ENCODE measurements at places on chromosomes 3 and 15.

- DNase-seq, result no peak
Measured at GRCh38 chr3:59186725-59187124, 136.9 kb upstream of the CFAP20DC start.

DNA sequence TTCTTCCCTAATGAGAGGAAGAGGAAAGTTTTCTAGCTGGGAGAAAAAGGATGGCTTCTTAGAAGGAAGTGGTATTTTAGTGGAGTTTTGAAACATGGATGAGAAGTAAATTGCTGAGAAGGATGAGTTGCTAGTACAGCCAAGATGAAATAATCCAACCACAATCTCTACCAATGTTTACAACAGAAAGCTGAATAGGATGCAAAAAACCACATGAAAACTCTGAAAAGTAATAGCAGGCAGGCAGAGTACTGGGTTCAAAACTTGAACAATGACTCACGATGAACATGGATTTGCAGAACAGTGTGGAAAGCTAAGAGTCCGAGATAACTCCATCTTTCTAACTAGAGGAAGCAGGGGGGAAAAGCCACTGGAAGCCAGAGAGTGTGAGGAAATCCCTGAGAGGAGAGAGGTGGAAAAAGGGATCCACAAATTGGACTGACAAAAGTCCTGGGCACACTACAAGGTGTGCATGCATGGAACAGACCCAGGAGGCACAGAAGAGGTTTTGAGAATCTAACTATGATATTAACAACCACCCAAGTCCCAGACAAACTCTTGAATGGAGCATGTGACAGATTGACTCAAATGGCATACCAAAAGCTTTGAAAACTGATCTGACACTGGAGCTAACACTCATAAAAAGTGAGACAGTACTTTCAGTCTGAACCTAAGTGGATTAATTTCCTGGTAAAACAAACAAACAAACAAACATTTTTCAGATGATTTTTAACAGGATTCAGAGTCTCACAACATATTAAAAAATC lies 76.7 kb downstream of the ST6GAL1 start:
- no peak for DNase-seq

- no peak for DNase-seq
Measured at GRCh38 chr15:101781928-101782327, 21.4 kb upstream of the OR4F6 start.

- DNase-seq, result no peak
Measured at GRCh38 chr15:22908830-22909229, 70.4 kb downstream of the NIPA2 start.

GRCh38 chr3:133112666-133113065 lies 74.5 kb downstream of the TMEM108 start:
- DNase-seq, result no peak

- no peak for DNase-seq
Measured at GRCh38 chr3:182789371-182789770, 3.9 kb upstream of the ATP11B start.

- DNase-seq, result no peak
Measured at GRCh38 chr3:37053337-37053736, 60.0 kb downstream of the MLH1 start.

DNA sequence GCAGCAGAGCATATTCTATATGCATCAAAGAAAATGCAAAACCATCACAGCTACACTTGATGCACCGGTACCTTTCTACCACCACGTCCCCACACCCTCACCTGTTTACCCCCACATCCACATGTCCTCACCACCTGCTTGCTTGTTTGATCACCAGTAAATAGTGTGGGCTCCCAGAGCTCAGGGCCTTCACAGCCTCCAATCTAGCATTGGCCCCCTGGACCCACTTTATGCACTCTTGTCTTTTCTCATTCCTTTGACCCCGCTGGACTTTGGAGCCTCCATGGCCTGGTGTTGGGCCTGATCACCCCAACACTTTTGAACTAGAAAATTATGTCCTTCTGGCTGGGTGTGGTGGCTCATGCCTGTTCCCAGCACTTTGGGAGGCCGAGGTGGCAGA lies 190.1 kb downstream of the PDE8A start:
- DNase-seq, result no peak

GRCh38 chr3:126952261-126952982 lies 30.5 kb upstream of the PLXNA1 start:
- DNase-seq, result no peak

- no peak for DNase-seq
Measured at GRCh38 chr15:68310178-68310803, 32.7 kb downstream of the FEM1B start.

DNA sequence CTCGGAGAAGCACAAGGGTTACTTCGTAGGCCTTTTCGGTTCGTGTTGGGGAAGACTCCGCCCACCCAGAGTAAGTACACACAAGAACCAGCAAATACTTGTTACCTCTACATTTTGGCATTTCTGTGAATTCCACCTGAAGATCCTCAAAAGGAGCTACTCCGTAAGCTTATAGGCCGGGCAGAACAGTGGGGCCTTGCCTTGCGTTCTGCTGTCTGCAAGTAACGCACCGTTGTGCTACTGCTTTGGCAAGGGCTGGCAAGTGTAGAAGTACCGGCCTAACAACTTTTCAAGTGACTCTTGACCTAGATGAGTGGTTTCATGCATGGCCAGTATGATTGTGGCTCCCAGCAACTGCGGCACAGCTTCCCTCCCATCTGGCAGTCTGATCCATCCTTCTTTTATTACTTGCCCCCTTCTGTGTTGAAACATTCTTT lies 6.4 kb upstream of the DNAAF4 start:
- no peak for DNase-seq

DNA sequence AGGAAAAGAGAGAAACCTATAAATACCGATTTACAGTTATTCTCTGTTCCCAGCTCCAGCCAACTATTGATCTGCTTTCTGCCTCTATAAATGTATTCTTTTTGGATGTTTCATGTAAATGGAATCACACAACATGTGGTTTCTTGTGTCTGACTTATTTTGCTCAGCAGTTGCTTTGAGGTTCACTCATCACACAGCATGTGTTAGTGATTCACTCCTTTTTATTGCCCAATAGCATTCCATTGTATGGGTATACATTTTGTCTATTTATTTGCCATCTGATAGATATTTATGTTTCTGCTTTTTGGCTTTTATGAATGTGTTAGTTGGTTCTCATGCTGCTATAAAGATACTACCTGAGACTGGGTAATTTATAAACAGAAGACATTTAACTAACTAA lies 23.6 kb downstream of the CCR1 start:
- DNase-seq, result no peak

DNA sequence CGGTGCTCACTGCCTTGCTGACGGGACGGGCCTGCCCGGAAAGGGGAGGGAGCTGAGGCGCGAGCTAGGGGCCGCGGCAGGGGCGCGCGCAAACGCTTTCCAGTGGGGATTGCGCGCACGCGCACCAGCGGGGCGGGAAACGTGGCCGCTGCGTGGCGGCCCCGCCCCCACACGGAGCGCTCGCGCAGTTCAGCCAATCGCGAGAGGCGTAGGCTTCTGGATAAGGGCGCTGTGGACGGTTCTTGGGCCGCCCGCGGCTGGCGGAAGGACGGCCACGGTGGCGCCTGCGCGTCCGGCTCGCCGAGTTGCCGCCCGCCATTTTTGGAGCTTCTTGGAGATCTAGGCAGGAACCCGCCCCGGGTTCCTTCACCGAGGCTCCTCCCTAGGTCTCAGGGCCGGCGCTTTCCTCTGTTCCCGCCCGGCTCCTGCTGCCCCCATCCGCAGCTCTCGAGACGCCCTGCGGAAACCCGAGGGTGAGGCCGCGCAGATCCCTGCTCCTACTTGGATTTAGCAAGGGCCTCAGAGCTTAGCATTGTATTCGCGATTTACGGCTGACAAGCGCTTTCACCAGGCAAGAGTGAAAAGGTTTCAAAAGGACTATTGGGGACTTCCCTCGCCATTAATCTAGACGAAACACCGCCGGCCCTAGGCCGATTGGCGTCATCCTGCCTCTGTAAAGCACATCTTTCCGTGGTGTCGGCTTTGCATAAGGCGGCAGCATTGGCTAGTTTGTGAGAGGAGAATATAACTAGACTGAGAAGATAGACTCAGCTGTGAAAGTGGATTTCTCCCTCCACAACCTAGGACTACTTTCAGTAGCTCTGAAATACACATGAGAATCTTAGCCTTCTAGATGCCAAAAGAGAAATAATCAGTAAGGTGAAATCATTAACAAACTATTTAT lies 496 bp upstream of the STAG1 start:
- DNase-seq, result peak; percentile 97

GRCh38 chr3:150388498-150389418 lies 19.3 kb upstream of the TSC22D2 start:
- no peak for DNase-seq

DNA sequence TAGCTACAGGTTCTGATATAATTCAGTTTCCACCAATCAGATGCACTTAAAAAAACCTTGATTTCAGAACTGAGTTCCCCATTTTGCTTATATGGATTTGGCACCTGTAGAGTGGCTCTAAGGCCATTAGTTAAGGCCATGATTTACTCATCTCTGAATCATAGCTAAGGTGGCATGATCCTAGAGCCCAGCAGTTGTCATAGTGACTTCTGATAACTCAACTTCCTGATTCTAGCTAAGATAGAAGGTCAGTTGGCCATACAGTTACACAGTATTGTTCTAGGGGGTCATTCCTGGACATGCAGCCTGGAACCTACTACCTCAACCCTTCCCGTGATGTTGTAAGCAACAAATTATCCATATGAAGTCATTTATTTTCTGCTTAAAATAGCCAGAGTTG lies 15.9 kb upstream of the TMEM87A start:
- DNase-seq, result no peak

DNA sequence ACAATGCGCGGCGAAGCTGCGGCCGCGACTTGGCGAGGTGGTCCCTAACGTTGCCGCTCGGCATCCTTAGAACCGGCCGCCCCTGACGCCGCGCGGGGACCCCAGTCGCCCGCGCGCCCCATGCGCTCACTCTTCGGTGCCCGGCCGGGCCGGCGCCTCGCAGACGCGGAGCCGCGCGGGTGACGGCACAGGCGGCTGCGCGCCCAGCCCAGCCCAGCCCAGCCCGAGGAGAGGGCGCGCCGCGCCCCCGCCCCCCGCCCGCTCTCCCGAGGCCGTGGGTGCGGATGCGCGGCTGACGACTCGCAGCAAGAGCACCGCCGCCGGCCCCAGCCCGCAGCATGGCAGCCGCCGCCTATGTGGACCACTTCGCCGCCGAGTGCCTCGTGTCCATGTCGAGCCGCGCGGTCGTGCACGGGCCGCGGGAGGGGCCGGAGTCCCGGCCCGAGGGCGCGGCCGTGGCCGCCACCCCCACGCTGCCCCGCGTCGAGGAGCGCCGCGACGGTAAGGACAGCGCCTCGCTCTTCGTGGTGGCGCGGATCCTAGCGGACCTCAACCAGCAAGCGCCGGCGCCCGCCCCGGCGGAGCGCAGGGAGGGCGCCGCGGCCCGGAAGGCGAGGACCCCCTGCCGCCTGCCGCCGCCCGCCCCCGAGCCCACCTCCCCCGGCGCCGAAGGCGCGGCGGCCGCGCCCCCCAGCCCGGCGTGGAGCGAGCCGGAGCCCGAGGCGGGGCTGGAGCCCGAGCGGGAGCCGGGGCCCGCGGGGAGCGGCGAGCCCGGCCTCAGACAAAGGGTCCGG lies 437 bp downstream of the KLF13 start:
- DNase-seq, result peak; percentile 43

- no peak for DNase-seq
Measured at GRCh38 chr15:69127306-69127705, 33.1 kb upstream of the GLCE start.

DNA sequence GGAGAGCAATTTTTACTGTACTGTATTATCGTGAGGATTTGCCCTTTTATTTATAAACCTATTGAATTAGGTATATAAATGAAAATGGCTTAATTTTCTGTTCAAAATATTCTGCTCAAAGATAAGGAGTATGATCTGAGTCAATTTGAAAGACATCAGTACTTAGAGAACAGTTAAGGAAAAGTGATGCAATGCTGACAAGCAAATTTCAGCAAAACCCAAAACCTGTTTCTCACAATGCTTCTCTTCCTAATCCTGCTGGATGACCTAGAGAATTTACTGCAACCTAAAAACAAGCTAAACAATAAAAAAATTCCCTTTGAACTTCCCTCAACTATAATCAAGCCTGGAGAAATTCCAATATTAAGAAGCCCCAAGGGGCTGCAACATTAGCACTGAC lies 82.7 kb downstream of the RFX7 start:
- no peak for DNase-seq

Measured in stimulated activated CD4-positive, alpha-beta T cell treated with anti-CD3 and anti-CD28 coated beads, Interleukin-12 subunit alpha, Interleukin-12 subunit beta, amount 100 ng/mL, for 24 hours (primary cell).